Neural crest cell (in vitro differentiated cells): ENCODE measurements at places on chromosomes 11 and 22.

DNA sequence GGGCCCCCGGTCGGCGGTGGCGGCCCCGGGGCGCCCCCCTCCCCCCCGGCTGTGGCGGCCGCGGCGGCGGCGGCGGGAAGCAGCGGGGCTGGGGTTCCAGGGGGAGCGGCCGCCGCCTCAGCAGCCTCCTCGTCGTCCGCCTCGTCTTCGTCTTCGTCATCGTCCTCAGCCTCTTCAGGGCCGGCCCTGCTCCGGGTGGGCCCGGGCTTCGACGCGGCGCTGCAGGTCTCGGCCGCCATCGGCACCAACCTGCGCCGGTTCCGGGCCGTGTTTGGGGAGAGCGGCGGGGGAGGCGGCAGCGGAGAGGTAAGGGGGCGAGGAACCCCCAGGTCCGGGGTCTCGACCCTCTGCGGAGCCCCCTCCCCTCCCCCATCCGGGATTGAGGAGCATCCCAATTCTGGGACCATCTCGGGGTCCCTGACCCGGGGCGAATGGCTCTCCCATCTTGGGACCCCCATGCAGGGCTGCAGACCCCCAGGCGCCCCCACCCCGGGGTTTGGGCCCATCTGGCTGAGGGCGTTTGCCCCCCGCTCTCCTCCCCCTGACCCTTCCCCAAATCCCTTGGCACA, 431 bp downstream of the KMT2A start:
- H3K4me3 ChIP-seq = peak overlapping the region; percentile 95
- peak overlapping the region; percentile 95 for H3K27ac ChIP-seq
- H3K4me1 ChIP-seq = peaks cover 71% of the 10 kb centered on the region
- DNase-seq = peak; percentile 9

GRCh38 chr11:64196626-64197025, 9.9 kb upstream of the FERMT3 start:
- peaks cover 26% of the 10 kb centered on the region for H3K36me3 ChIP-seq
- no peak overlapping the region for H3K27ac ChIP-seq
- no peak overlapping the region for H3K4me3 ChIP-seq
- no peak for DNase-seq
- no peaks in the 10 kb centered on the region for H3K27me3 ChIP-seq

DNA sequence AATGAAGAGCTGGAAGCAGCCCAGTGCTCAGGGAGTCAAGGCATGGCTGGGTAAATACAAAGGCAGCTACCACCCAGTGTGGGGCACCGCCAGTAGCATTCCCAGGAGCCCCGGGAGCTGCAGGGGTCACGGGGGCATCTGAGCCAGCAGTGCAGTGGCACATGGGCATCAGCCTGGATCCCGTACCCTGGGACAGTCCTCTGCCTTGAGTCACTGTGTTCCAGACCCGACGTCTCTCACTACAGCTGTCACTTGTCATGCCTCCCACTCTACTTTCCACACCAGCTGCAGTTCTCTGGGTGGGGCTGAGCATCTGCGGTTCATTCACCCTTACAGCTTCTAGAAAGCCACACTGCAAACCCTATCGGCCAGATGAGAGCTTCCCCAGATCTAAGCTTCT, 29.6 kb downstream of the DHCR7 start:
- no peaks in the 10 kb centered on the region for H3K4me1 ChIP-seq
- H3K27me3 ChIP-seq = peaks cover 3% of the 10 kb centered on the region
- no peak overlapping the region for H3K27ac ChIP-seq
- no peak for DNase-seq
- no peak overlapping the region for H3K4me3 ChIP-seq

GRCh38 chr11:79156031-79156430, 284.8 kb downstream of the TENM4 start:
- H3K27me3 ChIP-seq = no peaks in the 10 kb centered on the region
- no peak overlapping the region for H3K27ac ChIP-seq
- no peak overlapping the region for H3K4me3 ChIP-seq
- H3K4me1 ChIP-seq = peaks cover 10% of the 10 kb centered on the region
- no peak for DNase-seq
- H3K36me3 ChIP-seq = peaks cover 5% of the 10 kb centered on the region

- no peaks in the 10 kb centered on the region for H3K27me3 ChIP-seq
- H3K4me3 ChIP-seq = no peak overlapping the region
- no peaks in the 10 kb centered on the region for H3K4me1 ChIP-seq
- DNase-seq = no peak
- no peaks in the 10 kb centered on the region for H3K36me3 ChIP-seq
- no peak overlapping the region for H3K27ac ChIP-seq
Measured at GRCh38 chr11:68303982-68304780, 8.2 kb upstream of the LRP5 start.

GRCh38 chr11:130804306-130805076, 111.8 kb downstream of the SNX19 start:
- no peaks in the 10 kb centered on the region for H3K27me3 ChIP-seq
- H3K4me3 ChIP-seq = no peak overlapping the region
- H3K4me1 ChIP-seq = peaks cover 12% of the 10 kb centered on the region
- H3K27ac ChIP-seq = no peak overlapping the region
- no peak for DNase-seq
- peaks cover 4% of the 10 kb centered on the region for H3K36me3 ChIP-seq
